CD4-positive, alpha-beta T cell treated with Interferon alpha-2 for 1 hour (primary cell): ENCODE measurements at places on chromosomes 5 and 9.

- no peak for DNase-seq
Observed at GRCh38 chr5:65102371-65102975, 333.7 kb downstream of the CWC27 start.

DNA sequence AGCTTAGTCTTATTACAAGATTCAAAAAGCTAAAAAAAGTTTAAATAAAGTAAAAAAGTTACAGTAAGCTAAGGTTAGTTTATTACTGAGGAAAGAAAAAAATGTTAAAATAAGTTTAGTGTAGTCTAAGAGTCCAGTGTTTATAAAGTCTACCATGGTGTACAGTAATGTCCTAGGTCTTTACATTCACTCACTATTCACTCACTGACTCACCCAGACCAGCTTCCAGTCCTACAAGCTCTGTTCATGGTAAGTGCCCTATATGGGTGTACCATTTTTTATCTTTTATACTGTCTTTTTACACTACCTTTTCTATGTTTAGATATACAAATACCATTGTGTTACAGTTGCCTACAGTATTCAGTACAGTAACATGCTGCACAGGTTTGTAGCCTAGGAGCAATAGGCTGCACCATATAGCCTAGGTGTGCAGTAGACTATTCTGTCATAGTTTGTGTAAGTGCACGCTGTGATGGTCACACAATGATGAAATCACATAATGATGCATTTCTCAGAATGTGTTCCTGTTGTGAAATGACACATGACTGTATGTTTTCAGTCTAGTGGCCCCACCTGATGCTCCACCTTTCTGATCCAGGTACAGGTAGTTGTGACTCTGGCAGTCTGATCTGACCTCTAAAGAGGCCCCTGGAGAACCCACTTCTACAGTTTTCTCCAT is 45.7 kb downstream of the SNX18 start:
- DNase-seq: no peak

DNA sequence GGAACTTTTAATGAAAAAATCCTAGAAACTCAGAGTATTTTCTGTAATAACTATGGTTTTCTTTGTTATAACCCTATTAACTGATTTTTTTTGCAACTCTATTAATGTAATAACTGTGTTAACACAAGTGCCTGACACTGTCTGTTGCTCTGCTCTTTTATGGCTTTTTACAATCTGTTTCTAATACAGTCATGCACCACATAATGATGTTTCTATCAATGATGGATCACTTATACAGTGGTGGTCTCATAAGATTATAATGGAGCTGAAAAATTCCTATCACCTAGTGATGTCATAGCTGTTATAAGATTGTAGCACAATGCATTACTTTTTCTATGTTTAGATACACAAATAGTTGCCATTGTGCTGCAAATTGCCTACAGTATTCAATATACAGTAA is 123.1 kb upstream of the SV2C start:
- no peak for DNase-seq

- DNase-seq: peak; percentile 68
Observed at GRCh38 chr5:66828548-66829357, 232.6 kb downstream of the MAST4 start.

DNA sequence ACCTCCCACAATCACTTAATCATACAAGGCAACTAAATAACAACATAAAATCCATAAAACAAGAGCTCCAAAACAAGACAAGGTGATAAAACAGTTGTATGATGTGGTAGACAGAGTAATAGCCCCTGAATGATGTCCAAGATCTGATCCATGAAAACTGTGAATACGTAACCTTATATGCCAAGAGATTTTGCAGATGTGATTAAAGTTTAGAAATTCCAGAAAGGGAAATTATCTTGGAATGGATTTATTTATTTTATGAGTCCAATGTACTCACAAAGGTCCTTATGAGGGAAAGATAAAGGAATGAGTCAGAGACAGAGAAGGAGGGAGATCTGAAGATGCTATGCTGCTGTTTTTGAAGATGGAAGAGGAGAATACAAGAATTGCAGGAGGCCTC is 1775.7 kb upstream of the C9orf72 start:
- no peak for DNase-seq

DNA sequence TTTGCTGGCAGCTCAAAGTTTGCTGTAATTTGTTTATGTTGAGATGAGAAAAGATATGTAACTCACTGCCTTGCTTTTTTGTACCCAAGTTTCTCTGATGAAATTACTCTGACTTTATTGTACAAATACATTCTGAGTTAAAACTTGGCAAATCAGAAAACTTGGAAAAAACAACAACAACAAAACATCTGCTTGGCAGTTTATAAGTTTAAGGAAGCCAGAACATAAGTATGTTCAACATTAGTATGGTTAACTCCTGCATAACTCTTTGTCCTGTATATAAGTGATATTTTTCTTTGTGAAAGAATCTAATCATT is 233.1 kb downstream of the MAST4 start:
- no peak for DNase-seq

DNA sequence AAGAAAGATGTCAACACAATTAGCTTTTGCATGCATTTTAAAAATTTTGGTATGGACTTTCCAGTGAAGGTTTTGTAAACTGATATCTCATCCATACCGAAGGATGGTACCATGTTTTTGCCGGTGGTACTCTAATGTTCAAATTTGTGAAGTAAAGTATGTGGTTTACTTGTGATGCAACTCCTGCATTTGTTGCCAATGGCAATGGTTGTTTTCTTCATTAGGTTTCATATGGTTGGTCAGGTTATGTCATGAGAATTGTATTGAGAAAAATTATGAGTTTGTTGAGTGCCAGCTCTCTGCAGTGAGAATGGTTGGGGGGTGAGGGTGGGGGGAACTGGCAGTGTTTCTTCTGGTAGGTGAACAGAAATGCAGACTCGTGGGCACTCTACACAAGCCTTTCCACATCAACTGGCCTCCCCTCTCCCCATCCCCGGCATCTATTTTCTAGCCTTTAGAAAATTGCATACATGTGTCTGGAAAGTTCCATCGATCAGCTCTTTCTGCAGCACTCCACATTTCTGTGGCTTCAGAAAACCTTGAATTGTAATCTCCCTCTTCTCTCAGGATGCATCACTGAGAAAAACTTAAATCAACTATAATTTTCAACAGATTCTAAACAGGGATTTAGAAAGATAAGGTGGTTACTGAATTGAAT is 107.7 kb downstream of the PDE4D start:
- no peak for DNase-seq

DNA sequence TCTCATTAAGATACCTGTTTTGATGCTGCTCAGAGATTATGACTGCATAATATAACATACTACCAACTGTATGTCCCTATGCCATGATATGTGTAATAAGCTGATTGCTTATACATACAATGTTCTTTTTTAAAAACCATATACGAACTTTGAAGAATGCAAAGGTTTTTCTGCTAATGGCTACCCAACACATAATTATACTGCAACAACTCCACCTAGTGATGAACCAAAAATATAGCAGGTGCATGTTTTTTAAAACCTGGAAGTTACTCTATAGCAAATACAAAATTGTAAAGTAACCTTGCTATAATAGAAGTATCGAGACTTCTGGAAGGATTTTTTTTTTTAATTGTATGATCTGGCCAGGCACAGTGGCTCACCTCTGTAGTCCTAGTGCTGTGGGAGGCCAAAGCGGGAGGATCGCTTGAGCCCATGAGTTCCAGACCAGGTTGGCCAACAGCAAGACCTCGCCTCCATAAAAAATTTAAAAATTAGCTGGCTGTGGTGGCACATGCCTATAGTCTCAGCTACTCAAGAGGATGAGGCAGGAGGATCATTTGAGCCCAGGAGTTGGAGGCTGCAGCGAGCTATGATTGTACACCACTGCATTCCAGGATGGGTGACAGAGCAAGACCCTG is 49.1 kb downstream of the HOMER1 start:
- peak; percentile 35 for DNase-seq

DNA sequence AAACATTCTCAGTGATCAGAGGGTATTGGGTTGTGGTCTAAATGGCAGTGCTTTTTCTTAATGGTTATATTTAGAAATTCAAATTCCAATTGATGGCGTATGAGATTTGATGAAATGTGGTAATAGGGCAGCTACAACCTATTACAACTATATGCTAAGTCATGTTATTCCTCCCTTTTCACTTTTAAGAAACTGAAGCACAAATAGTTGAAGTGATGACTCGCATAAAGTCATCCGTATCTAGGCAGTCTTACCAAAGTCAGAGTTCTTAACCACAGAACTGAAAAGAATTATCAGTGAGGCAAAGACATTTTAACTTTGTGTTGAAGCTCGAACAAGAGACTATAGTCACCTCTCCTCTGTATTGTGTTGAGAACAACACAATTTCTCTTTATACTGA is 28.2 kb downstream of the C9orf152 start:
- no peak for DNase-seq

DNA sequence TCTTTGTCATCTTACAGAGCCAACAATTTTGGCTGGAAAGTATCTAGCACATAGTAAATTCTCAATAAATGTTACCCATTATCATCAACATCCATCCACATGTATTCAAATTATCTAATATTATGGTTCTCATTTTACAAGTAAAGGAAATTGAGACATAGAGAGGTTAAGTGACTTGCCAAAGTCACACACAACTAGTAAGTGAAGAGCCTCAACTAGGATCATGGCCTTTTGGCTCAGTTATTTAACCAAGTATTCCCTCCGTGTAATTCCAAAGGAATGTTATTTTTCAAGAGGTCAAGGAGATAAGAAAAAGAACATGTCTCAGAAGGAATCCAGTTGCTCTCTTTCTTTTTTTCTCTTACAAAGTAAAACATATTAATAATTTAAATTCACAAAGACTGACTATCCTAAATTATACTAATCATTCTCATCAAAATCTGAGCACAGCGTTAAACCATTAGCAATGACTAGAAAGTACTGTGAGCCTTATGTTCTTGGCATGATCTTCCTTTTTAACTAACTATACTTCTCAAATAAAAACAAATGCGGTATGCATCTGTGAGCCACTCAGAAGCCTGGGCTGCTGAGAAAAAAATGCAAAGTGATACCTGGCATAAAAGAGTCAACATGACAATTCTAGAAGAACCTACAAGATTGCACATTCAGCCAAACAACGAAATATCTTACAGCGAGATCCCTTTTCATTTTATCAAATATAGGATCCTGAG is 350.9 kb downstream of the GLIS3 start:
- DNase-seq: no peak

DNA sequence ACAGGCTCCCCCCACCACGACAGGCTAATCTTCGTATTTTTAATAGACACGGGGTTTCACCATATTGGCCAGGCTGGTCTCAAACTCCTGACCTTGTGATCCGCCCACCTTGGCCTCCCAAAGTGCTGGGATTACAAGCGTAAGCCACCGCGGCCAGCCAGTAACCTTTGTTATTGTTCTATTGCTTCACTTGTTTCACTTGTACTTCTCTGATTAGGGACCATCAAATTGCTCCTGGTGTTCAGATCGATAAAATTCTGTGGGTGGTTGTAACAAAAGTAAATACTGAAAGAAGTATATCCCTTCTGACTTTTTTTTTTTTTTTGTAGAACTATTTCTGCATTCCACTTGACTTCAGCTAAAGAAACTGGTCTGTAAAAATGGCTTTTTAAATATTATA is 445.5 kb upstream of the CDH10 start:
- DNase-seq: no peak

- no peak for DNase-seq
Observed at GRCh38 chr9:92735636-92736562, 28.7 kb downstream of the BICD2 start.

- no peak for DNase-seq
Observed at GRCh38 chr9:14524873-14525515, 168.2 kb downstream of the ZDHHC21 start.

- no peak for DNase-seq
Observed at GRCh38 chr5:2750758-2751464, 566 bp downstream of the IRX2 start.

GRCh38 chr9:27460226-27461023 is 63.7 kb upstream of the IFNK start:
- DNase-seq: peak; percentile 57

DNA sequence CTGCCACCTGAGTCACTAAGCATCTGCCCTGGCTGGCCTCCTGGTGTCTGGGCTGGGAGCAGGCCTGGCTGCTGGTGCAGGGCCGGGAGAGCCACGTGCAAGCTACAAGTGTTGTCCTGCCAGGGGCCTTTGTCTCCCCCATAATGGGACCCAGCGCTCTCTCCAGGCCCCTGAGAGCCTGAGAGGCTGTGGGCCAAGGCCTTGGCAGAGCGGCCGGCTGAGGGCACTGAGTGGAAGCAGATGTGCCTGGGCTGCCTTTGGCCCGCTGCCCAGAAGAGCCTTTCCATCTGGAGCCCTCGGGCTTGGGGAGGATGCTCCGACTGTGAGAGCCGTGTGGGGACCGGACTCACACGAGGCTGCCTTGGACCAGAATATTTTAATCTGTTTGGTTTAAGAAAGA is 185.5 kb downstream of the RGS3 start:
- DNase-seq: no peak
